Breast epithelium (tissue), 4 donors: ENCODE measurements at places on chromosomes 1 and 21.

DNA sequence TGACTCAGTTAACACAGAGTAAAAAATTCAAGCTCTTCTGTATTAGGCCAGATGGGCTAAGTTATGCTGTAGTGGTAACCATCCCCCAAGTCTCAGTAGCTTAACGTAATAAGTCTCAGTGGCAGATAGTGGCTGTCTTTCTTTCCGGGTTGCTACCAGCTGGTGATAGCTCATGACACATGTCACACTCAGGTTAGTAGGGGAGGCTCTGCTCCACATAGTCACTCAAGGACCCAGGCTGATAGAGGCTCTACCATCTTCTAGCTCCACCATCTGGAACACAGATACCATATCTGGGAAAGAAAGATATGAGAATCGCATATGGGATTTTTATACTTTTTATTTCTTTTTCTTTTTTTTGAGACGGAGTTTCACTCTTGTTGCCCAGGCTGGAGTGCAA lies 16.2 kb upstream of the MEF2D start:
- no peak for DNase-seq

DNA sequence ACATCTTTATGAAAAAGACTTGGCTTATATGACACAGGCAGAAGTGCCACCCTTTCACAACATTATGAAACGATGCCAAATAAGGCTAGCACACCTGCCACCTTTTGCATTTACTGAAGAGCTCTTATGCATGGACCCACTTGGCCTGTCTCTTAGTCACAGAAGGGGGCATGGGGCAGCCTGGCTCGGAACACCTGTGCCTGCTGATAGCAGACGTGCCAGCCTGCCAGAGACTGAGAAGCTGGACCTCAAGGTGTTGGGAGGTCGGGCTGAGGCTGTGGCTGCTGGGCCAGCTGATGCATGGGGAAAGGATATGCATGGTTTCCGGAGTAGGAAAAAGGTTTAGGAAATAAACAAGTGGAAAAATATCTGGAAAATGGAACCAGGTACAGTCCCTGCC lies 21.5 kb downstream of the RCAN1 start:
- DNase-seq = no peak

- DNase-seq = no peak
These were observed 221.0 kb upstream of the FOXD3 start for GRCh38 chr1:63101336-63101735.

- DNase-seq = no peak
These were observed 434.6 kb upstream of the CHRM3 start for GRCh38 chr1:238951809-238952208.

GRCh38 chr1:175449306-175449705 lies 256.7 kb upstream of the KIAA0040 start:
- no peak for DNase-seq

DNA sequence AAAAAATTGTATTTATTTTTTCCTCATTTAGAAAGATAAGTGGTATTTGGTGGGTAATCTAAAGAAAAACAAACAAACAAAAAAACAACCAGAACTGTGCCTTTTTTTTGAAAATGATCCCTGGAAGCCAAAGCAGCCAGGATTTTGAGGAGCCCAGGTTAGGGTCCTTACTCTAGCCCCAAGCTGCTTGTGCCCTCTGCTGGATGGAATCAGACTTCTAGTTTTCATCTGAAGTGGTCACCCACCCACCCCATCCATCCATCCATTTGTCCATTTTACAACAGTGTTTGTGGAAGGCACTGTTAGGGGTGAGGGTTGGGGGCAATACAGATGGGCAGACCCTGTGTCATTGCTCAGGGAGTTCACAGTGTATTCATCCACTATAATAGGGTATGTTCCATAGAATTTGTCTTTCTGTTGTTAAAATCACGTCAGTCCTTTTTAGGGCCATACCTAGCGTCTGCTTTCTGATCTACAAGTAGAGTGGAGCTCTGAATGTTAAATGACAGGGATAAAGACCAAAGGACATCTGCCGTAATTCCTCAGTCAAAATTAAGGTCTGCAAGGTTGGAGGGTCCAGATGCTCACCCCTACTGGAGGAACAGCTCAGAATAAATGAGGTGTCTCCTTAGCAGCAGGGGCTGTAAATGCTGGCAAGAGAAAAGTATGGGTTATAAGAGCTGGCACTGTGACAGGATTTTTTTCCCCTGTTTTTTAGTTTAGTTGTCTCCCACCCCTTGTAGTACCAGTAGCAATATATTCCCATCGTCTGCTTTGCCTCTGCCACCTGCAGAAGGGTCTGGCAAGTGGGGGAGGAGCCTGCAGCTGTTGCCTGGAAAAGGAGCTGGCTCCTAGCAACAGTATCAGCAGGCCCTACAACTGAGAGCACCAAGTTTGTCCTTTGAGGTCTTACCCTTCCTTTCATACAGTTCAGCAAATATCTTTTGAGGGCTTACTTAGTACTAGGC lies 3.2 kb downstream of the LRRC42 start:
- no peak for DNase-seq

- DNase-seq = no peak
These were observed 483.9 kb downstream of the DISC1 start for GRCh38 chr1:232110281-232111090.

DNA sequence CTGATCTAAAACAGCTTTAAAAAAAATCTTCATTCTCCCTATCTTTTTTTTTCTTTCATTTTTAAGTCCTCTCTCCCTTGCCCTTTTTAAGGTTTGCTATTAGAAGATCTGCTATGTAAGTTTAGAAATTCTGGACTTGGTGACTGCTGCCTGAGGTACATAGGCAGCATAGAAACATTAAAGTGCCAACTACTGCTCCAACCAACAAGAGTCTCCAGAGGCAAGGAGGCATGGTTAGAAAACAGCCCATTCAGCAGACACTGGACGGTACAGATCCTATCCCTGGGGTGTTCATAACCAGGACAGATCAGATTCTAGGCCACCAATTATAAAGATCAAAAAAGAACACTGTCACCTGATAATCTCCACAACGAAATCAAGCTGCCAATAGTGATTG lies 36.6 kb downstream of the GPR3 start:
- DNase-seq = no peak

DNA sequence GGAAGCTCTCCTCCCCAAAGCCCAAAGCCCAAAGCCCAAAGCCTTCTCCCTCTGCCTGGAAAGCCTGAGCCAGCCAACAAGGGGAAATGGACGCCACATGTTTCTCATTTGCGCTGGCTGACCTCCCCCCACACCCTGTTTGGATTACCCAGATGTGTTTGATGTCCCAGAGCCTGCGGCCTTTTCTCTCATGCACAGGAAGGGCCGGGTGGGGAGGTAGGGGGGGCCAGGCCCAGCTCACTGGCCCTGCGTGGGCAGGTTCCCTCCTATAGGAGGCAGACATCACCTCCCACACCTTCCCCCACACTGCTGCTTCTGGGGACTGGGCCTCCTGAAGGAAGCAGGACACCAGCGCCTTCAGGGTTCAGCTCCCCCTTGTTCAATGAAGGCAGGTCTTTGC lies 116.3 kb downstream of the NAV1 start:
- DNase-seq = no peak

DNA sequence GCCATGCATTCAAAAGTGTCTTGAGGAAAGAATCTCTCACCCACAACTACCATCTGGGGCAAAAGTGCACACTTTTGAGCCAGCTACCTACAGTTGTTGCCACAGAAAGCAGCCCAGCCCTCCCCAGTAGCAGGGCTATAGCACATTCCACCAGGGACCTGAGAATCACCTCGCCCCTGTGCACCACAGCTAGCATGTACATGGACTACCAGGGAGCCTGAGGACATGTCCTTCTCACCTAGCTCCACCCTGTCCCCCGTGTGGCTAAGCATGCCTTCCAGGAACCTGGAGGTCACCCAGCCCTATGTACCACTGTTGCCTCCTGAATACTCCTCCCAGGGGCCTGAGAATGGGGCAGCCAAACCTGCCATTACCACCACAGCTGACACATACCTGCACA lies 16.9 kb downstream of the SPRR2G start:
- no peak for DNase-seq

DNA sequence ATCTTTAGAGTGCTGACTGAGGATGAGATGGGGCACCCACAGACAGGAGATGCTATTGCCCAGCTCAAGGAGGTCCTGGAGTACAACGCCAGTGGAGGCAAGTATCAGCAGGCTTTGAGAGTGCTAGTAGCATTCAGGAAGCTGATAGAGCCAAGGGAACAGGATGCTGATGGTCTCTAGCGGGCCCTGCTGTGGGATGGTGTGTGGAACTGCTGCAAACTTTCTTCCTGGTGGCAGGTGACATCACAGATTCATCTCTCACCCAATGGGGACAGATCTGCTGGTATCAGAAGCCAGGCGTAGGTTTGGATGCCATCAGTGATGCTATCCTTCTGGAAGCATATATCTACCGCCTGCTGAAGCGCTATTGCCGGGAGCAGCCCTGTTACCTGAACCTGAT lies 609.8 kb upstream of the NCAM2 start:
- DNase-seq = no peak

- DNase-seq = no peak
These were observed 35.2 kb downstream of the POFUT2 start for GRCh38 chr21:45252448-45252925.

GRCh38 chr1:94621395-94621794 lies 79.8 kb upstream of the F3 start:
- DNase-seq = peak; percentile 69

- no peak for DNase-seq
These were observed 9.5 kb upstream of the DMRTB1 start for GRCh38 chr1:53449693-53450092.

DNA sequence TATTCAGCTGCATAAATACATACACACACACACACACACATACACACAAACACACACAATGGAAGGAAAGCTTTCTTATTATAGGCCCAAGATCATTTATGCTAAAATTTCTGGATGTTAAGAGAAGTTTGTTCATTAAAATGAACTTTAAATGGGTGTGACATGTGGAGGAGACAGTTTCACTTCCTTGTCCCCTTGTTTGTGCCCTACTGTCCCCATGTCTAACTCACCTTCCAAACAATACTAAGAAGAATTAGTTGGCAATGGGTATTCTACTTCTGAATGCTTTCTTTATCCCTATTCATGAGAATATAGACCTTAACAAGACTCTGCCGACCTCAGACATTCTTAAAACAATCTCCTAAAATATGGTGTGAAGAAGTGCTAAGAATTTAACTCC lies 63.5 kb upstream of the NRIP1 start:
- DNase-seq = no peak

DNA sequence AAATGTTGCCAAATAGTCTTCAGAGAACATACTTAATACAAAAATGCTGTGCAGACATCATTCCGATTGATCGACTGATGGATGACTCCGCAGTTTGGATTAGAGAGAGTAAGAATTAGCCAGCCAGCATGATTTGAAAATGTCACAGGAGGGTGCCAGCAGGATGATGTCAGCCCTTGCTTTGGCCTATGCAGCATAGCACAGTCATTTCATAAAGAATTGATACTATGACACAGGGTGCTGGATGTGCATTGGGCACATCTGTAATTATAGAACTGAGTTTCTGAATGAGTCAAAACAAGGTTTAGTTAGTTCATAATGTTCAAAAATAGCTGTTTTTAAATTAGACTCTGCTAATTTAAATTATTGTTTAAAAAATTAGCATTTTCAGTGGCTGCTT lies 21.6 kb upstream of the TRAF5 start:
- DNase-seq = no peak

- no peak for DNase-seq
These were observed 216.6 kb upstream of the CSF3R start for GRCh38 chr1:36699113-36699911.

DNA sequence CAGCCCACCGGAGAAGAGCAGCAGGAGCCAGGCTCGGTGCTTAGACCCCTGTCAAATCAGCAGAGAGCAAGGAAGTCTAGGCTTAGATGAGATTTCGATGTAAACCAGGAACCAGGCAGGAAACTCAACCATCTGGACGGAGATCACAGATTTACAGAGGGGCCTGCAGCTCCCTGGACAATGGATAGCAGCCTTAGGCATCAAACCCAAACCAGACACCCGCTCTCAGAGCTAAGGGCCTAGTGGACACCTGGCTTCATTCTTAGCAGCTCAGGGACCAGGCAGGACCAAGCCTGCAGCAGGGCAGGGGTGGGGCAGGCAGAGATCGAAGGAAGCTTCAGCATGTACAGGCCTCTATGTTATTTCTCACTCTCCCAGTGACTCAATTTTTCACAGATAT lies 127.8 kb upstream of the FMN2 start:
- no peak for DNase-seq

DNA sequence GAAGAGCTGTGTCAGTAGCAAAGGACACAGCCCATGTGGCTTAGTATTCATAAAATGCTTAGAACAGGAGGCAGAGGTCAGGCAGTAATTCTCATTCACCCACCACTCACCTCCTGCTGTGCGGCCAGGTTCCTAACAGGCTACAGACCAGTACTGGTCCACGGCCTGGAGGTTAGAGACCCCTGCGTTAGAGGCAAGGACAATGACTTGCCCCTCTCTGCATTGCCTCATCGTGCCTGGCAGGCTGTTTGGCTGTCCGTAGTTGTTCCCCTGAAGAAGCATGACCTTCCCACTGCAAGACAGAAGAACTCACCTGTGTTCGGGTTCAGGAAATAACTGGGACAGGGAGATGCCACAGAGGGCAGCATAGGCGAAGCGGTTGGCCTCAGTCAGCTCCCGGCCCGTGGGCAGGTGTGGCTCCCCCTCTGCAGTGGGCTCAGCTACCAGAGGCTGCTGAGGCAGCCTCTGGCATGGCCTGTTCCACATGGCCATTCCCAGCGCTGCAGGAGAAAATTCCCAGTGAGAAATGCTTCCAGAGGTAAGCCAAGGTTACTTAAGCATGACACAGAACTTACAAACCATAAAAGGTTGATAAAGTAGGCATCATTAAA lies 19.3 kb downstream of the TMCO4 start:
- no peak for DNase-seq

DNA sequence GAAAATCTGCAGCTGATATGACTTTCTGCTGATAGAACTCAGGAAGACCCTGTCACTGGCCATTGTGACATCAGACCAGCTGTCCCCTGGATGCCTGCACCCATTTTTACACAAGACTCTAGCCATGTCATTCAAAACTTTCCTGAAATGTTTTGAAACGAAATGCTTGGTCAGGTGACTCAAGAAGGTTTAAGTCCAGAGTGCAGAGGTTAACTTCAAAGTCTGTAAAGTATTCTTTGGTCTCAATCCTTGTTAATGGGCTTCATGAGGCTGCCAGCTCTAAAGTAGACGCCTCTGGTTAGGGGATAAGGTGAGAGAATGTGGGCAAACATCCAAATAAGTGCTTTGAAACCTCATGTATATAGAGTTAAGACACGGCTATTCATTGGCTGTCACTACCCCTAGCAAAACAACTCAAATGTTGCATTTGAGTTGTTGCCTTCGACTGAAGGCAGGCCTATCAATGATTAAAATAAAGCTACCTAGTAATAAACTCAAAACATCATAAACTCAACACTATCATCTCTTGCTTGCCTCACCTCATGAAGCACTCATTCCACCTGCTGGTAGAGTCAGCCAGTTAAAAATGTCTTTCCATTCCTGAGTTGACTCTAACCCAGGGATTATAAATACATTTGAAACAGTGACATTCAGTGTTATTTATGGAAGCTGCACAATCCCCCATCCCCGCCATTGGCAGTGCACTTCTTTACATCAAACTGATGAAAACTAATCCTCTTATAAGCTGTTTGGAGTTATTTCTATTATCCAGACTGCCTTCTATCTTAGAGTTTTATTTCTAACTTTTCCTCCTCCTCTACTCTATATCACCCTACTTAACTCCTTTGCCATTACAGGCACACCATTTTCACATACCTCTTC lies 26.0 kb downstream of the RABIF start:
- DNase-seq = no peak
